ENCODE measurements at places on chromosomes 11 and 22.

DNA sequence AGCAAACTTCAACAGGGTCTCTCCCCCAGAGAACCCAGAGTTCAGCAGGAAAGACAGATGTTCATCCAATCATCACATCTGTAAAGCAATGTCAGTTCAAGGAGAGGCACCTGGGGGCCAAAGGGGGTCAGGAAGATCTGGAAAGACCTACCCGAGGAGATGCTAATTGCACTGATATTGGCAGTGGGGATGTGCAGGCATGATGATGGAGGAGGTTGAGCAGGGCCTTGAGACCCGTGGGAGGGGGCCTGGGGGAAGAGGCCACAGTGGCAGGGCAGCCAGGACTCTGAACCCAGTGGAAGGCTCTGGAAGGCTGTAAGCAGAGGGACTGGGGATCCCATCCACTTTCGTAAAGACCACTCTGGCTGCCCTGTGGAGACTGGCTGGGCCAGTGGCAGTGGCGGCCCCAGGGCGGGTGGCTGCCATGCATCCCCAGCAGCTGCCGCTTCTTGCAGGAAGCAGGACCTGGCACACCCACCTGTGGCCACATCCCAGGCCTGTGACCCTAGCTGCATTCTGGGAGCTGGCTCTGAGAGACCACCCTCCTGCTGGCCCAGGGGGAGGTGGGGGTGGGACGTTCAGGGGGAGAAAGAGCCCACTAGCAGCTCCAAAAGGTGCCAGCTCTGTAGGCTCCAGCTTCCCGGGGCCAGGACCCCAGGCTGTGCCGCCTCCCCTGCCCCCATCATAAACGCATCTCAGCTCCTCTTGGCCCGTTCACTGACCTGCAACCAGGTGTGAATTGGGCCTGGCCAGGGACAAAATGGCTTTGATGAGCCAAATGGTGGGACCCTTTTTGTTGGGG lies 59.9 kb upstream of the FGF3 start:
- no peak for DNase-seq

DNA sequence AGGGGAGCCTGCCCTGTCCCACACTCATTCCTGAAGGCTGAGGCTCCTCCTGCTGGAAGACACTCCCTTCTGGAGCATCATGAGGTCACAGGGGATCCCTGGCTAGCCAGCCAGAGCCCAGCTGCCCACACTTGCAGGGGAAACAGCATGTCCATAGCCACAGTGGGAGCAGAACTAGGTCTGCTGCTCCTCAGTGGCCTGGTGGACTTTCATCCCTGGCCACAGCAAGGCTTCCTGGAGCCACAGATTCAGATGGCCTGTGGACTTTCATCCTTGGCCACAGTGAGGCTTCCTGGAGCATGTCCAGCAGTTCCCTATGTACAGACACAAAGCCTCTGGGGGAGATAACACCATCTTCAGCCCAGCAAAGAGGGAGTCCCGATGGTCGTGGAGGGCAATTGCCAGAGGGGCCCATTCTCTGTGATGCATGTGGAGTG lies 5.9 kb upstream of the APOL6 start:
- DNase-seq = no peak

GRCh38 chr11:65814131-65814985 lies 19.4 kb upstream of the SNX32 start:
- DNase-seq = no peak

GRCh38 chr11:36352922-36353321 lies 56.8 kb downstream of the PRR5L start:
- peak; percentile 24 for DNase-seq

DNA sequence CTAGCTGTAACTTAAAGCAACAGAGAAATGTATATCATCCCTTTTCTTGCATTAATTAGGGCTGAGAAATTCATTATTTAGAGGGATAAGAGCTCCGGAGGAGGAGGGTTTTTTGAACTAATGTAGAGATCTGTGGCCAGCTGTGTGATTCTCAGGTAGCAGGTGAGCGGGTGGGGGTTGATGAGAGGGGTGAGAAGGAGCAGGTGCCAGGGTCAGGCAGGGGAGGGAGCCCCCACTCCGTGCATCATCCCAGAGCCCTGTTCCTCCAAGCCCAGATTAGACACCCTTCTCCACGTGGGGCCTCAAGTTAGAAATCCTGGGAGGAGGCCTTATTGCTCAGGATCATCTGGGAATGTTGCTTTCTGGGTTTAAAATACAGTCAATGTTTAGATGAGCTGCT lies 24.9 kb downstream of the ZBTB16 start:
- DNase-seq = no peak

GRCh38 chr11:128784059-128784804 lies 82.9 kb downstream of the KCNJ1 start:
- no peak for DNase-seq

DNA sequence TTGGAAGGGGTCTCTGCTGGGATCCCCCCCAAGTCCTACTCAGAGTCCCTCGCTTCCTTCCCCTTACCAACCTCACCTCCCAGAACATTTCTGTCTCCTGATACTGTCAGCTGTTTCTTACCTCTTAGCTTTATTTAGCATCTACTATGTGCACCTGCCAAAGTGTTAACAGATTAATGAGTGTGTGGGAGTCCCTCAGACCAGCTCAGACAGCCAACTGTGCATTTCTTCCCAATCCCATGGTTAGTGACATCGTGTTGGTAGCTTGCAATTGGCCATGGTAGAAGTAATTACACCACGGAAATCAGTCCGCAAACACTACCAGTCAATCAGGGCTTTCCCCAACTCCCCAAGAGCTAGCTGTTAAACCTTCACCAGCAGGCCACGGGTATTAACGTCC lies 150.6 kb downstream of the DSCAML1 start:
- no peak for DNase-seq

- DNase-seq = no peak
Observed at GRCh38 chr11:2173150-2173693, 1.6 kb upstream of the TH start.

GRCh38 chr11:45105984-45106375 lies 40.5 kb upstream of the PRDM11 start:
- DNase-seq = no peak

DNA sequence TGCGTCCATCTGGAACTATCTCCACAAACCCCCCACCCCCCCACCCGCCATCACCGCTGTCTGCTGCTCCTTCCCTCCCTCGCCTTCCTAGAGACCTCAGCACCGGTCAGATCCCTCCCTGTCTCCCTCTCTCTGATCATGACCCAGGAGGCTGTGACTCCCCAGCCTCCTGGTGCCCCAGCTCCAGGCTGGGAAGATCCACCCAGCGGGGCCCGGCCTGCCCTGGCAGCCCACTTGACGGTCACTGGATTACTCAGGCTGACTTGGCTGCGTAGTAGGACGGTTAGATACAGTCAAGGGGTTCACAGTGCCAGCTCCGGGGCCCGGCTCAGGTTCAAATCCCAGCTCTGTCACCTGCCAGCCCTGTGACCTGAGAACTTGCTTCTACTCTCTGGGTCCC lies 59.3 kb downstream of the ANO1 start:
- no peak for DNase-seq

DNA sequence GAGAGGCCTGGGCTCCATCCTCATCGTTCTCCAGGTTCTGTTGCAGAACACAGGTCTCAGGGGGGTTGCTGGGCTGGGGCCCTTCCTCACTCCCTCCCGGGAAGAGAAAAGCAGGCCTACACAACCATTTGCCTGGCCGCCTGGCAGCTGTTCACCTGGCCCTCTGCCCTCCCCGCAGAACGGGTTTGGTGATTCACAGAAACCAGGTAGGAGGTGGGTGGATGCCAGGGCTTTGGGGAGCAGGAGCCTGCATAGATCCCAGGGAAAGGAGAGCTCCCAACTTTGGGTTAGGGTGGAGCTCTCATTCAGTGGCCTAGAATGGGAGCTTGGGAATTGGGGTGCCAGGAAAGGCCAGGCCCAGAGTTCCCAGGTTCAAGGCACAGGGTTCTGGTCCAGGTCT lies 995 bp downstream of the TMEM134 start:
- no peak for DNase-seq

DNA sequence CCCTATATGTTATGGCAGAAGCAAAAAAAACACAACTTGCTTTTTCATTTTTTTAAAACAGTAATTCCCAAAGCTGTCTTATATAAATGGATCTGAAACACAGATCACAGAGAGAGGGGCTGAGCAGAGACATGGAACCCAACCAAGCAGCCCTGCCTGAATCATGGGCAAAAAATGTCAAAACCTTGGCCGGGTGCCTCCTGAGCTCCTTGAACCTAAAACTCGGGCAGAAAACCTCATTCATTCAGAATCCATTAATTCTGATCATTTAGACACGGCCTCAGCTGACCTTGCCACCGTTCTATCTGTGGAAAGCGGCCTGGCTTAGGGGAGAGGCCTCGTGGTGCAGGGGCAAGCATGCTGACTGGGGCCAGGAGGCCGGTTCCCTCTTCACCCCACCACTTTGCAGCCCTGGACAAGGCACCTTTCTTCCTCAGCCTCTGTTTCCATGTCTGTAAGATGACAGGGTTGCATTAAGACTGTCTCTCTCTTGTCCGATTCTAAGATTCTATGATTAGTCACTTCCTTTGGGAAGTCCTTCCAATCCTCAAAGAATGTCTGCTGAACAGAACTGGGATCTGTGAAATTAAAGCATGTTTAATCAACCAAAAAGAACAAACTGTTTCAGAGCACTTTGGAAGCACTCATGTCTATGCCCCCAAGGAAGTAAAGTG lies 26.0 kb downstream of the TENM4 start:
- DNase-seq = no peak

GRCh38 chr11:70153133-70153727 lies 49.9 kb upstream of the FADD start:
- DNase-seq = no peak

- DNase-seq = no peak
Observed at GRCh38 chr22:24845041-24845898, 39.3 kb downstream of the SGSM1 start.

- no peak for DNase-seq
Observed at GRCh38 chr11:119912229-119912628, 183.2 kb upstream of the NECTIN1 start.

DNA sequence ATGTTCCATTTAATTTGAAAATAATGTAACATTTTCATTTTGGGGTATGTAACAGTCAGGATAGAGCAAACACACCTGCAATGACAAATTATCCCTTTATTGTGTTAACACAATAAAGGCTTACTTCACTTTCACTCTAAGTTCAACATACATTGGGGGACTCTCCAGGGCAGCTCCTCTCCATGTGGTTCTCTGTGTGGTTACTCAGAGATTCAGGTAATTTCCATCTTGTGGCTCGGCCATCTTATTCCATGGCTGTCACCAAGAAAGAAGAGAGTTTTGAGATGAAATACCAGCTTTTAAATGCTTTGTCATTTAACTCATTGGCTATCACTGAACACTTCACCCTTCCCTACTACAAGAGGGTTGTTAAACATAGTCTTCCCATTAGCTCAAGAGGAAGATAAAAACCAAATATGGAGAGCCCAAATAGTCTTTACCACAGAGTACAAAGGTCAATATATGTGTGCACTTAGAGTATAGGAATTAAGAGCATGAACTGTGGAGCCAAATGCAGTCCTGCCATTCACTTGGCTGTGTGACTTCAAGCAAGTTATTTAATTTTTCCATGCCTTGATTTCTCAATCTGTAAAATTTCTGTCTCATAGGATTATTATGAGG lies 10.6 kb upstream of the TPH1 start:
- DNase-seq = no peak

DNA sequence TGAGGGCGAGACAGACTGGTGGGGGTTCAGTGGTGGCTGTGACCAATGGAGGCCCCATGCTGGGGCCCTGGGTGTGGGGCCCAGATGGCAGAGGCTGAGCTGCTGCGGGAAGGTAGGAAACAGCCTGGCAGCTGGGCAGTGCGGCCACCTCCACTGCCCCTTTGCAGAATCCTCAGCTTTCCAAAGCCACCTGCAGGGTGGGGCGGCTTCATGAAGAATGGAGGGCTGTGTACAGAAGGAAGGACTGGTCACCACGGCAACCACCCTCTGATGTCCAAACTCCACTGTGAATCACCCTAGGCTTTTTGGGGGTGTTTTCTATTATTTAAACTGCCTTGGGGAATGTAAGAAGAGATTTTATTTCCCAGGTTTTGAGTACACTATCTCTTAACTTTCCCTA lies 166.3 kb upstream of the NAV2 start:
- DNase-seq = no peak

GRCh38 chr11:67649634-67650510 lies 658 bp downstream of the ACY3 start:
- DNase-seq = no peak

GRCh38 chr11:106998116-106998915 lies 20.0 kb downstream of the GUCY1A2 start:
- no peak for DNase-seq

- peak; percentile 22 for DNase-seq
Observed at GRCh38 chr11:9001736-9002135, 2.1 kb downstream of the NRIP3 start.

- no peak for DNase-seq
Observed at GRCh38 chr11:10409207-10409661, 45.8 kb upstream of the AMPD3 start.
